ENCODE measurements at places on chromosomes 12 and 14.

- DNase-seq = no peak
Observed at GRCh38 chr12:750366-751191, 1.8 kb upstream of the WNK1 start.

GRCh38 chr12:47277972-47278448 lies 198.3 kb upstream of the AMIGO2 start:
- DNase-seq = no peak

- DNase-seq = no peak
Observed at GRCh38 chr12:5099591-5099990, 55.9 kb downstream of the KCNA5 start.

DNA sequence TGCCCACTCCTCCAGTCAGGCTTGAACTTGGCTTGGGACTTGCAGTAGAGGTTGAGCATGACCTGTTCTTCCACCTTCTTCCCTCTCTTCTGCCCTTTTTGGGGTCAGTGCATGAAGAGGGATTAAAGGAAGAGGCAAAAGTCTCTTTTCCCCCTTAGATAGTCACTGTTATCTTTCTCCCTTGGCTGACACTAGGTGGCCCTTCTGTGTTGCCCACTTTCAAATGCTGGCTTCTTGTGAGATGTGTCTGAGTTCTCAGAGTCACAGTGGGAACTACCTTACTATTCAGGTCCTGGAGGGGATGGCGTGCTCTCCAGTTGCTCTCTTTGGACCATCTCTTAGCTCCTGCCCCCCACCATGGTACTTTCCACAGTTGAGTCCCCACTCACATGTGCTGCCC lies 73.6 kb downstream of the GPR65 start:
- DNase-seq = no peak

DNA sequence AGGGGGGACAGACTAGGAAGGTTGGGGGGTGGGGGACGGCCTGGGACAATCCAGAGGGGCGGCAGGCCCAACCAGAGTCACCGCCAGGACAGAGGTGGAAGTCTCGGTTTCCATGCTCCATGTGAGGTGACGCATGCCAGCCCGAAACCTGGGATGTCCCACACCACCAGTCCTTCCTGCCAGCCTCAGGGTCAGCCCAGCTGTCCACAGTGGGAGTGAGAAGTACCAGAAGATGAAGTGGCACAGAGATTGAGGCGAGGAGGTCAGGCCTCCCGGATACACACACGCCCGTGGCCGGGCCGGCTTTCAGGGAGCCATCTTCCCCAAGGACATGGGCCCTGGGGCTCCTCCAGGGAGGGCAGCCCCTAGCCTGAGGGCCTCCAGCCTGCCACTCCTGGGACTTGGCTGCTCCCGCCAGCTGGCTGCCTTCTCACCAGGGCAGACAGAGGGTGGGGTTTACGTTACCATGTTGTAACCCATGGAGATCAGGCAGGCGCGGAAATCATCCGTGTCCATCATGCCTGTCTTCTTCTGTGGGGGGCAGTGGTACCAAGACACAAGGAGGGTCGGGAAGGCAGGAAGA lies 85.2 kb upstream of the ZFP36L1 start:
- no peak for DNase-seq

DNA sequence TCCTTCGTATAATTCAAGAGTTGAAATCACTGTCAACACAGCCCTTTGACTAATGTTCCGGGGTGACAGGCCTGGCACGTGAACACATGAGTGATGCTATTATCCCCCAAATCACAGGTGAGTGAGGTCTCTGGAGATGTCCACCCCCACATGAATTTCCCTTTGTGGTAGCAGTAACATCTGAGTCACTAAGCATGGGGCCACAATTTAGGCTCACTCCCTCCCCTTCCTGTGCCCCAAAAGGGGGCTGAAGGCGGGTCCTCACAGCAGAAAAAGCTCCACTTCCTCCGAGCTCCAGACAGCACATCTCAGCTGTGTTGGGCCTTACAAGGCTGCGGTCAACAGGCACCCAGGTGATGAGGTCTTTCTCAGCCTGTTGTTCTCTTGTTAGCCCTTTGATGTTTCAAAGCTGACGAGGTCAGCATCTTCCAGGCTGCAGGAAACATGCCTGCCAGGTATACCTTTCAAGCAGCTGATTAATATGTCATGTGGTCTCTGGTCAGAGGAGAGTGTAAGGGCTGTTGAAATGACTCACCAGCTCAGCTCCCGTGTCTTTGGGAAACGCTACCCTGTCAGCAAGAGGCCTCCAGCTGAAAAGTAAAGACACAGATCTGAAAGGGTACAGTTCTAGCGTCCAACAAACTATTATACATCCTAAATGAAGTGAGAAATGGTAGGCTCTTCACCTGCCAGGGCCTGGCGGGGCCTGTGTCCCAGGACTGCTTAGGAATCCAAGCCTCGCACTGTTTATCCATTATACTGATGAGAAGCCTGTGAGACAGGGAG lies 107.3 kb downstream of the ZFP36L1 start:
- peak; percentile 71 for DNase-seq

DNA sequence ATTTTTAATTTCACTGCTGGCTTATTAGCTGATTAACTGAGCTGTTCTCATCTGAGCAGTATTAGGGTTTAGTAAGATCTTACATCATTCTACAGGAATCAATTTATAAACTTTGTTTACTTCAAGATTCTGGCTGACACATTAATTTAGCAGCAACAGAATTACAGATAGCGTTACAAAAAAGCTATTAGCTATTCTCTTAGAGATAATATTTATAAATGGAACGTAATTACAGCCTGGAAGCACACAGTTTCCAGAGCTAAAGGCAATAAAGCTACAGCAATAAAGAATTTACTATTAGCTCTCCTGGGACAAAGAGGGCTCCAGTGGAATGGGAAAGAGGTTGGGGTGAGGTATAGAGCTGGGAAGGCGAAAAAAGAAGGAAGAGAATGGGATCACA lies 34.7 kb downstream of the PDE6H start:
- DNase-seq = no peak

GRCh38 chr14:38384741-38385140 lies 128.8 kb upstream of the CLEC14A start:
- no peak for DNase-seq

DNA sequence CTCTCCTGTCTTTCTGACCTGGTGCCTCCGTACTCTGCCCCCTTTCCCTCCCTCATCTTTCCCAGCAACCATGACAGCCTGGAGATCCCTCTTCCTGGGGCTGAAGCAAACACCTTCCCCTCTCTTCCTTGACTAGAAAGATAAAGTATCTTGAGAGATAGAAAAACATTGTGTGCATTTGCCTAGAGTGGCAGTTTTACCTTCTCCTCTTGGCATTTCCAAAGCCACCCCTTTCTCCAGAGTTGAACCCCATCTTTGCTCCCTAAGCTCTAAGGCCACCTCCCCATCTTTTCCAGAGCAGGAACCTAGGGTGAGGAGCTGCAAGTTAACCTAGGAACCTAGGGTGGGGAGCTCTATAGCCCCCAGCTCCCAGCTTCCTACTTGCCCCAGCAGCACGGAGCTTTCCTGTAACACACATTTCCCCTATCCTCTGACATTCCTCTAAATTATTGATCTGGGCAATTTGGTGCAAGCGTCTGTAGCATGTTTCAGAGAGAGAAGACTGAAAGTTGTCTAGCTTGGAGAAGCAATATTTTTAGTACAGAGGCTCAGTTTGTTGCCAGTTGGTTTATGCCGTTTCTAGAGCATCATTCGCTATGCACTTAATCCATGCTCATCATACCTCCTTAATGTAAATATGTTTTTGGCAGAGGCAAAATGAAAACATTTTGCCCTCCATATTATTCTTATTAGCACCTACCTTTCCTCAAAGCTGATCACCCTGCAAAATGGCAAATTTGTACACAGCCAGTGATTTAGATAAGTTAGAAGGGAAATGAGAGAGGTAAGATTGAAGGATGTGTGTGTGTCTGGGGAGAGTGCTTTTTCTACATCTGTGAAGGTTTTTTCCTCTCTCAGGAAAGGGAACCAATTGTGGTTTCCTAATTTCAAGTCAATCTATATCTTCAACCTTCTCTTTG lies 5.4 kb upstream of the TBX3 start:
- no peak for DNase-seq

DNA sequence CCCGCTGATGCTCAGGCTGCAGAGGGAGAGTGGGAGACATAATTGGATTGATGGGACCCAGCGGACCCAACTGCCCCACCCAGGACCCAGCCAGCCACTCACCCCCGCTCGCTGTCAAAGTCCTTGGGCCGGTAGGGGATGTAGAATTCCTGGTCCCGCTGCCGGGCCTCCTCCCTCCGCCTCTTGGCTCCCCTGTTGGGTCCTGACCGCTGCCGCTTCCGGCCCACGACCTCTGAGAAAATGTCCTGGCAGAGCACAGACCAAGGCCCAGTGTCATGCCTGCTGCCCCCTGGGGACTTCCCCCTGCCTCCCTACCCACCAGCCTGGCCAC lies 13.5 kb downstream of the CFAP73 start:
- no peak for DNase-seq

GRCh38 chr12:49330032-49330619 lies 6.9 kb downstream of the C1QL4 start:
- DNase-seq = no peak

DNA sequence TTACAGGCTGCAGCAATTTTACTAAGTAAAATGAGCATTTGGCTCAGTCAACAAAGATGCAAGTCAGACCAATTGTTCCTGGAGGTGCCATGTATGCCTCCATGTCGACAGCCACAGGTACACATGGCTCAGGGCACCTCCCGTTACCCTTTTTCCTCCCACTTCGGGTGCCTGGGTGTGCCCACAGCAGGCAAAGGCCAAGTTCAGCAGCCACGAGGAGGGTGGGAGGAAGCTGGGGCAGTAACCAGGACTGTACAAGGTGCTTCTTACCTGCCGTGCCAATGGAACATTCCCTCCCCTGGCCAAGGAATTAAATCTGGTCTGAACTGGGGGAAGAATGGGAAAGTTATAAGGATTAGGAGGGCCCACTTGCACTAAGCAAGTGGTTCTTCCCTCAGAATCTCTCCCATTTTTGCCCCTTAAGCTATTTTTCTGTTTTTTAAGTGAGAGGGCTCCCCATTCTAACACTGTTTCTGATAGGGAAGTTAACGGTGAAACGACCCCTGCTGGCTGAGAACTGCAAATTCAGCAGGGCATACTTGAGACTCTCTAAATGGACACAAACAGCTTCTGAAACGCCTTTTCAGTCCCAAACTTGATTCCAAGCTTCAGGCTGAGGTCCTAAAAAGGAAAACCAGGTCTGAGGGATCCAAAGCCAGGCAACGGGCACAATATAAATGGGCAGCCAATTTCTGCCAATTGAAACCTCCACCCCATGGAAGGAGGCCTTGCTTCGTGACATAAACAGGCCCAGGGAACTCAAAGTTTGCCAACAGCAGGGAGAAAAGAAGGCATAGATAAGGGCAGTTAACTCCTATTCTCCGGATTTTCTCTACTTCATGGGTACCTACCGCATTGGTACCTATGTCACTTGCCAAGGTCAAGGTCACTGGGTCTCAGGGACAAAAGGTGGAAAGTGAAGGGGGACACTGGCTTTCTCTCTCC lies 24.8 kb downstream of the CLECL1 start:
- DNase-seq = peak; percentile 34

DNA sequence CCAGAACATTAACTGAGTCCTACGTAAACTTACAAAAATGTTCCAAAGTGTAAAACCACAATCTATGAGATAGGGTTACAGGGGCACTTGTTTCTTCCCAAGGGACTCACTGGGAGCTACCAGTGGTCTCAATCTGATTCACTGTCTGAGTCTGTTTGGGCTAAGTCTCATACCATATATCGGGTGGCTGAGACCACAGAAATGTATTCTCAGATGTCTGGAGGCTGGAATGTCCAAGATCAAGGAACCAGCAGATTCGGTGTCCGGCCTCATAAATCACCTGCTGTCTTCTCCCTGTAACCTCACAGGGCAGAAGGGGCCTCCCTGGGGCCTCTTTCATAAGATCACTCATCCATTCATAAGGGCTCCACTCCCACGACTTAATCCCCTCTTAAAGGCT lies 616.3 kb upstream of the TMEM132C start:
- no peak for DNase-seq

GRCh38 chr12:31853520-31853919 lies 105.7 kb upstream of the RESF1 start:
- no peak for DNase-seq

GRCh38 chr14:65164825-65165135 lies 62.5 kb upstream of the MAX start:
- no peak for DNase-seq

DNA sequence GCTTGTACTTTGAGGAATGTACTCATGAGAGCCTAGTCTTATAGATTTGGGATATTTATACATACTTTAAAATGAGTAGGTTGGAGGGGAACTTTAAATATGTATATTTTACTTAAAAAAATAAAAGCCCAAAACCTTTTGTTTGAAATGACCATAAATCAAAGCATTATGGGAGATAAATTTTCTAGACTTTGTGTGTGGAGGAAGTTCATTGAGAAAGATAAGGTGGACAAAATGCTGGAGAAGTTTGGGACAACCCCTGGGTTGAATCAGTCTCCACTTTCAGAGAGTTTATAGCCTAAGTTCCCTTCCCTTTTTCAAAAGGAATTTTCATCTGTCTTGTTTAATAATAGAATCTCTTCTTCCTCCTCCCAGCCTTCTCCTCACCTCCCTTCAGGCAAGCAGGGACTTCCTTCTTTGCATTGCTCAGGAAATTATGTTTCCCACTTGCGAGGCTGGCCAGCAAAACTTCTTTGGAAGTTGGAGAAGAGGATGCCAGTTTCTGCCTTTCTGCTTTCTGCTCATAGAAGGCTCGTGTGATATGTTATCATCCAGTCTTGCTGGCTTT lies 54.2 kb downstream of the CHST11 start:
- DNase-seq = no peak

DNA sequence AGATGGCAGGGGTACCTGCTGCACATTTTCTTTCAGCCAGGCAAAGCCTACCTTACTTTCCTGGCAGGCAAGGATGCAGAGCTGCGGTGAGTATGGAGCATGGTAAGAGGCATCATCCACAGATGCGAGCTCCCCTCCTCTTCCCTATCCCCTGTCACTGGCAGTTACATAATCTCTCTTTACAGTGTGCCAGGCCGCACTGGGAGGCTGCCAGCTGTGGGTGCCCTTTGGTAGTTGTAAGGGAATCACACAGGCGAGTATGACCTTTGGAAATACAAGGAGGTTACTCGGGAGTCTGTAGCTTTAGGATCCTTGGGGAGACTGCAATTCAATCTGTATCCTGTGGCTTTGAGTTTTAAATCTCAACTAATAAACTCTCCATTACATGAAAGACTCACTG lies 132.5 kb downstream of the KTN1 start:
- DNase-seq = no peak
